ENCODE measurements at places on chromosomes 3 and 15.
A peak's percentile ranks its signal among the peaks of the same experiment; 100 is the strongest.

DNA sequence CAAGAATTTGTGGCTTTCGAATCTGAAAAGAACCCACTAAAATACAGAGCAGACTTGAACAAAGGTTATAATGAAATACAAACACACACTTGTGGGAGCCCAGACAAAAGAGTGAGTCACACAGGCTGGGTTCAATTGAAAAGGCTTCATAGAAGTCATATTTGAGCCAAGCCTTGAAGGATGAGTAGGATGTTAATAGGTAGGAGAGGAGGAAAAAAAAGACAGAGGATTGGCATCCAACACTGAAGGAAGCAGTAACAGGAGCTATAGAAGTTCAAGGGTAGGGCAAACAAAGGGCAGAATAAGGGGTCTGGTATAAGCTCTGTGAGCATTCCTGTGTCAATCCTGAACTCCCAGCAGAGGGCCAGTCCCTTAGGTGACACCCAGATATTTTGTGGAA is 325.4 kb downstream of the FOXP1 start:
- no peak for DNase-seq

DNA sequence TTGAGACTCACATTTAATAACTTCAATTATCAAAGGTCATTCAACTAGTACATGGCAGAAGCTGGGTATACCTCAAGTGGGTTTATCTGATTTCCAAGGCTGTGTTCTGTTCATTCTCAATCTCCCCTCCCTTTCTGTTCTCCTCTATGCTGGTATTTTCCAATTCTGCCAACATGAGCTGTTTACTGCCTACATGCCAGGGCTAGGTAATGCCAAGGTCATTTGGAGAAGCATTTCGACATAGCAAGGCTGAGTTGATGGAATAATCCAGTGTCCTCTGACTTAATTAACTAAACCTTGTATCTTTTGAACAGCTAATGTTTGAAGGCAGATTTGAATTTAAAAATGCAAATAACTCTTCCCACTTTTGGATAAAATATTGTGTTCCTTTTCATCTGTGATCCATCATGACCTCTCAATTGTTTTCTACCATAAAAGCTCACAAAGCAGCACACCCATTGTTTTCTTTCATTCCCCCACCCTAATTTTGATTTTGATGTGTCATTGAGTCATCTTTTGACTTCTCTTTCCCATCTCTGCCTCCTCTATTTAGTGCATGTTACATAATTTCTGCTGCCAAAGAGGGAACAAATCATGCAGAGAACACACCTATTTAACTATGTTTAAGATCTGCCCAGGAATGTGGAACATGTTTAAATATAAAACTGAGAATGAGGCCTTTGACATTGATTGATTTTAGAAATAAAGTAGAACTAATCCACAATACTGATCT is 308.8 kb upstream of the NR2E3 start:
- DNase-seq: no peak

GRCh38 chr3:62372621-62373041 is 719 bp downstream of the FEZF2 start:
- DNase-seq: no peak

GRCh38 chr3:143973259-143974021 is 1.8 kb downstream of the DIPK2A start:
- peak; percentile 93 for DNase-seq

DNA sequence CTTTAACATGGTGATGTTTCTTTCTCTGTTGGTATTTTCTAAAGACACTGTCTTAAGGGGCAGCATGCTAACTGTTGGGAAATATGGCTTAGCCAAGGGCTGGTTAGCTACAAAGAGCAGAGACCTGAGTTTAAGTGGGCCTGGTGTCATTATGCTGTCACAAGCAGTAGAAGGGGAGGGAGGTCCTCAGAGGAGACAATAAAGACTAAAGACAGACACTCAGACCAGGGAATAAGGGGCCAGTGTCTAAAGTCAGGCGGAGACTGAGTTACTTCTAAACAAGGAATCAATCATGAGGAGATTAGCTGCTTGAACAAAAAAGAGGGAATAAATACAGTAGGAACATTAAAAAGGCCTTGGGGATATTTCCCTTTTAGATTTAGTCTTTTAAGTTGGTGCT is 142.7 kb upstream of the DPPA4 start:
- no peak for DNase-seq

DNA sequence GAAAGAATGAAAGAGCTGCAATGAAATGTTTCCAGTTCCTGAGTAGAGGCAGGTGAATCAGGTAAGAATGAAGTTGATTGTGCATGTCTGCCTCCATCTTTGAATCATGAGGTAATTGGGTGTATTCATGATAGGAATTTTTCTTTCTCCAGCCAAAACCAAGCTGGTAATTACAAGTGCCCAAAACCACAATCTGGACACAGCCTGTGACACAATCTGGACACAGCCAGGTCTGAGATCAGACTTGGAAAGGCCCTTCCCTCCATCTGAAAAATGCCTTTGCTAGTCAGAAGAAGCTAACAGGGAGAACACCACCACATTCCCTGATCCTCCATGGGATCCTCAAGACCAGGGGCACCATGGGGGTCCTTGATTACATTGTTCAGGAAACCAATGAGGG is 338.5 kb upstream of the THBS1 start:
- no peak for DNase-seq

DNA sequence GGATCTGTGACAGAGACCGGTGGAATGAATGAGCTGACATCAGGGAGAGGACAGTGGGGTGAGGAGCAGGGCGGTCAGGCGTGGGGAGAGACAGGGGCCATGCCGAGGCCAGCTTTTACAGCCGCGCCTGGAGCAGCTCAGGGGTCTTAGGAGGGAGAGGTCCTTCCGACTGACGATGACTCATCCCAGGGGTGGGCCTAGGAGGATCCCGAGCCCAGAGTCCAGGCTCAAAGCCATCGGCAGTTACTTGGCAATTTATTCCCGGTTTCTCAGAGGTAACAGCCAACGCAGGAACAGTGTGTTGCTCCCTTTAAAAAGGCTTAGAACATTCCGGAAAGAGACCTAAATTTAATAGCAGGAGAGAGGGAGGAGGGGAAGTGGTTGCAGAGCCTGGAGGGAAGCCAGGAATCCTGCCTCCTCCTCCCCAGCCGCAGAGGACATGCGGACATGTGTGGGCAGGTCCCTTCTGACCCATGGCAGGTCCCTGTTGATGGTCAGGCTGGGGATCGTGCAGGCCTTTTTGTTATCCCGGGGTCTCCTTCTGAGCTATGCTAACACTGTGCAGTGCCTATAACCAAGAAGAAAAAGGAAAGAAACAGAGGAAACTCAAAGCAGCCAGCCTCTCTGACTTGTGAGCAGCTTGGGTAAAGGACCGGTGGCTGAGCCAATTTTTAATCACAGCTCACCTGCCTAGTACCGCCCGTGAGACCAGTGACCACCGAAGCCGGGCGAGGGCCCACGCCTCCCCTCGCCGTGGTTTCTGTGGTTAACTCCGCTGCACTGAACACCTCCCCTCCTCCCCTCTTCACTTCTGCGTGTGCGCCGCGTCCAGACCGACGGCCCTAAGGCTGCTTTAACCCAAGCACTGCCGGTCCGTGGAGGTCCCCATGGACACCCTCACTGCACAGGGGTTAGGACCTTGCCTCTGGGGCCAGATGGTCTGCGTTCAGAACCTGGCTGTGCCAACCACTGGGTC is 392.4 kb upstream of the PROK2 start:
- DNase-seq: peak; percentile 87

GRCh38 chr3:65558826-65559225 is 479.9 kb downstream of the MAGI1 start:
- no peak for DNase-seq

DNA sequence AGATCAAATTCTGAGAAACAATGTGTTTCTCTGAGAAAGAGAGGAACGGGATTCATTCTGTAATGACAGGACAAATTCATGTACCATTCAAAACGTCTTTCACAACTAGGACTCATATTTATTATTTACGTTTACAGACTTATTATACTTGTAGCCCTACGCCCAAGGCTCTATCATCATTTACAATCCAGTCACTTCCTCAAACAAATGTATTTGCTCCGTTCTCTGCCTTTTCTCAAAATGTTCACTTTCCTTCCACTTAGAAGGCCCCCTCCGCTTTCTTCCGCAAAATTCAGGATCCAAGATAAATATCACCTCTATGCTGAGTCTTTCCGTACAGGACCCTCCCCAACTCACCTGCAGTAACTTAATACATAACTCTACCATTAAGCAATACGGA is 745 bp downstream of the RSL24D1 start:
- DNase-seq: peak; percentile 11

DNA sequence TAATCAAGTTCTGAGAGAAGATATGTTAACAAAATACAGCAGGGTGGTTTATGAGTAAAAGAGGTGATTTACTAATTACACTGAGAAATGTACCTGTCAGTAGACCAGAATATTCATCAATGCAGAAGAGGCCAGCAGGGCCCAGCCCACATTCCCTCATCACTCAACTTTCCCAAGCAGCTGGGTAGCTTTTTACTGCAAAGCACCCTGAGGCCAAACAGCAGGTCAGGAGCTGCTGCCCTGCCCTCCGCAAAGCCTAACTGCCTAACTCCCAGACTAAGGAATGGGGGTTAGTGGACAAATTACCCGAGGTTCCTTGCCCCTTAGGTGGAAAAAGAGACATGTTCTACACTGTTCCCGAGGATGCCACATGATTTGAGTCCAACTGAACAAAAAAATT is 108.2 kb downstream of the TBL1XR1 start:
- DNase-seq: no peak

GRCh38 chr3:160811237-160811548 is 55.2 kb downstream of the PPM1L start:
- no peak for DNase-seq

DNA sequence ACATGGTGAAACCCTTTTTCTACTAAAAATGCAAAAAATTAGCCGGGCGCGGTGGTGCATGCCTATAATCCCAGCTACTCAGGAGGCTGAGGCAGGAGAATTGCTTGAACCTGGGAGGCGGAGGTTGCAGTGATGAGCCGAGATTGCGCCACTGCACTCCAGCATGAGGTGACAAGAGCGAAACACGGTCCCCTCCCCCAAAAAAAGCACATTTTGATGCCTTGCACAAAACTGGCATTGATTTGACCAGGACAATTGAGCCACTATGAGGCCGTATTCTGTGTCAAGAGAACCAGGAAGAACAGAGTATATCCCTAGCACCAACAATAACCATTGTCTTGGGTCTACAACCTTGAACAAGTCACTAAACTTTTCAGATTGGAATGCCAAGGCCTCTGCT is 50.6 kb downstream of the SH3BP5 start:
- no peak for DNase-seq

- peak; percentile 24 for DNase-seq
These were observed 77.0 kb downstream of the NTRK3 start for GRCh38 chr15:88179562-88179961.

DNA sequence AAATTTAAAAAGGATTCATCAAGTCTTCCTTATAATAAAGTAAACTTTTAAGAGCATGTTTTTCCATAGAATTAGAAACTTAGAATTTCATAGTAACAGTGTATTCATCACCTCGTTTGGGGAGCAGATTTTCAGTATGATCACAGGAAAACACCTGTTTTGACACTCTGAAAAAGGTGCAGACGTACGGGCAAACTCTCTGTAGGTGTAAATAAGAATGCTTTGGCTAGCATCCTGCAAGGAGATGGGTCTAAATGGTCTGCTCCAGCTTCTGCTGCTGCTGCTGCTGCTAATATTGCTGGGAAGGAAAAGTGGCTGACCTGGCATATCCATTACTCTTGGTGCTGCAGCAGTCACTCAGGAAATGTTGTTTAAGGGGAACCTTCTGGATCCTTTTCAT is 66.0 kb downstream of the MBNL1 start:
- DNase-seq: no peak

- no peak for DNase-seq
These were observed 63.0 kb downstream of the ATP10A start for GRCh38 chr15:25799906-25800700.

DNA sequence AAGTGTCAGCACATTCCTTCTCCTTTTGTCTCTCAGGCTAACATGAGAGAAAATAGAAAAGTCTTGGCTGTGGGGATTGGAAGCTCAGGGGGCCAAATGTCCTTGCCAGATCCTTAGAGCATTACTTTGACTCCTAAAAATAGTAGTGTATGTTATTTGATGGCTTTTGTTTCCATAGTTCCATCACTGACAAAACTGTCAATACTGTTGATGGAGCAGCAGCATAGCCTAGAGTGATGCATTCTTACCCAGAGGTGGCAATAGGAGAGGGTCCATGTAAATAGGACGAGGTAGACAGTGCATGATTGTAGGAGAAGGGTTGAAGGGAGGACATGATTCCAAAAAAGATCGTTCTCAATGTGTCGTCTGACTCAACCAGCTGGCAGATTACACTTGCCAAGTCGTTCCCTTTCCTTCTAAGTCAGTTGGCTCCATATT is 282.7 kb upstream of the TPRG1 start:
- DNase-seq: no peak

GRCh38 chr3:152346740-152347139 is 78.0 kb downstream of the MBNL1 start:
- no peak for DNase-seq

DNA sequence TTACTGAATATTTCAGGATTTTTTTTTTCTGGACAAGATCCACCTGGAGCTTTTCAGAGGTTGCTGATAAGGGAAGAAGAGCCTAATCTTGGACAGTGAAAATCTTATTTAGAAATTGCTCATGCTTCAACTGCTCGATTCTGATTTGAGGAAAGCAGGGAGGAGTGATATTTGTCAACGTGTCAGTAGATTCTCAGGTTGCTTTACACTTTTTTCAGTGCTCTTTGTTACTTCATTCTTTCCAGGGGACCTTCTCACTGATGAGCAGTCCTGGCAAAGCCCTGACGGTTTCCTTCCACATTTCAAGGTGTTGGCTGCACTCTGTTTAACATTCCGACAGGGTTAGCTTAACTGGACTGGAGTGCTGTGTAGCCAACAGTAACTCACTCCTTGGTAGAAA is 24.1 kb upstream of the RARB start:
- no peak for DNase-seq

GRCh38 chr15:91970142-91970541 is 116.6 kb downstream of the SLCO3A1 start:
- no peak for DNase-seq

- no peak for DNase-seq
These were observed 100.1 kb upstream of the NPHP3 start for GRCh38 chr3:132822266-132822665.

DNA sequence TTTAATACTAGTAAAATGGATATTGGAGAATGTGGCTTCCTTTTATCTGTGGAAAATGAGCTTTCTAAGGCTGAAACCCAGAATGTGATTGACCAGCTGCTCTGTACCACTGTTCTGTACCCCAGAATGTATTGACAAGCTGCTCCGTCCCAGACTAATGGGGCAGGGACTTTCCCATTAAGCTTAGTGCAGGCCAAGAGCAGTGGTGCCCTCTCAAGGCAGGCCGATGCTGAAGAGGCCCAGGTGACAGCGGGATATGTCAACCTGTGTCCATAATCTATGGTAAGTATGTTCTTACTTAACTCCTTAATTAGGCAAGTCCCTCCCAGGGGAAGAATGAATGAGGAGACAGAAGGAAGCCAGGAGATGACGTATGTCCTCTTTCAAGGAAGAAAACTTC is 31.1 kb downstream of the SGO1 start:
- peak; percentile 10 for DNase-seq

DNA sequence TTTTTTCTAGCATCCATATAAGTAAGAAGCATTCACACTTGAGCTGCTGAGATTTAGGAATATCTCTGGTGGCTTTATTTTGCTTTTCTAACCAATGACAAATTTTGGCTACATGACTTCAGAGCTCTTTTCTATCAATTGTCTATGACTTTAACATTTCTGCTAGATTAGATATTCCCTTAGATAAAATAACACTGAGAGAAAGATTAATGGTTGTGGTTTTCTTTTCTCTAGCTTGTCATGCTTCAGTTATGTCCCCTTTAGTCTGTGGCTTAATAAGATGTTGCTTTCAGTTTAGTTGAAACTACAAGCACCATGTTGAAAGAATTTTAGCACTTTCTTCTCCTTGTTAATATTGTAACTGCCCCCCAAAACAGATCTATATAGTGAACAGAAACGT is 665.6 kb upstream of the CCDC54 start:
- DNase-seq: no peak
